ENCODE measurements at places on chromosomes 3 and 15. TPM values are rescaled to one million over a fixed set of nuclear protein-coding genes. Genes with fewer than 3 reads are reported as not detected.

DNA sequence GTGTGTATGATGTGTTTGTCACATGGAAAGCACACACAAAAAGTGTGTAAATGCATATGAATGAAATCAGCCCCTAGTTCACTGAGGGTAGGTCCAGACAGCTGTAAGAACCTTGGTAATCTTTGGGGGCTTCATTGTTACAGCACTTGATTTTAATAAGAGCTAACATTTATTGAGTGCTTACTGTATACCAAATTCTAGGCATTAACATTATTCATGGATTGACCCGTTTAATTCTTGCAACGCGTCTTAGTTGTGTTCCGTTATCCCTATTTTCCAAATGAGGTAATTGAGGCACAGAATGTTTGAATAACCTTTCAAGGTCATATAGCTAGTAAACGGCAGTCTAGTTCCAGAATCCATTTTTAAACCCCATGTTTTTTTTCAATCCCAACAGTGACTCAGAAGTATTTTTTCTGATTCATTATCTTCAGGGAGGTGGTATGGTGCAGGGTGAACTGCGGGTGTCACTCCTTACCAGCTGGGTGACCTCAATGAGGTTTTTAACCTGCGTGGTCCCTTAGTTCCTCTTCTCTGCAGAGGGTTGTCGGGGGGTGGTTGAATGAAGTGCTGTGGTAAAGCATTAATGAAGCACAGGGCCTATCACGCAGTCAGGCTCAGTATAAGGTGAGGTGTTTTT lies 14.2 kb downstream of the RAB8B start:
- DNase-seq, result peak; percentile 77

- DNase-seq, result no peak
These were observed 16.3 kb upstream of the MUC20 start for GRCh38 chr3:195704433-195704999.

DNA sequence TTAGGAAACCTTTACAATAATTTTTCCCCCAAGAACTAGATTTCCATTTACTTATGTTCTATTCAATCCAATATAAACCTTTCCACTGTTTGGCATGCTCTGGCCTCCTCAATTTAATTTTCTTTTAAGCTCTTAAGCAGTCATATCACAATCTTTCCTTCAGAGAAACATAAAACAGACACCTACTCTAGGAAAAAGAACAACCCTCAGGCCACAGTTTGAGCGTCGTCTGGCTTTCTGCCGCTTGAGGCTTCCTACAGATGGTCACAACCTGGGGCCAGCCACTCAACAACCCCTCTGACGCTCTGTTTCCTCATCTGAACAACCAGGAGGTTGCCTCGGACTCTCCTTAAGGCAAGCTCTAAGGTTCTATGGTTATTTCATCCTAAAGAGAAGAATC lies 143.3 kb downstream of the ADAMTS17 start:
- no peak for DNase-seq

Gene GABRR3
- not detected for total RNA-seq

GRCh38 chr3:129952556-129953355 lies 21.8 kb upstream of the TRH start:
- DNase-seq, result no peak

- no peak for DNase-seq
These were observed 48.4 kb downstream of the LRIG1 start for GRCh38 chr3:66452303-66453011.

Gene SLC7A14
- total RNA-seq, result not detected

DNA sequence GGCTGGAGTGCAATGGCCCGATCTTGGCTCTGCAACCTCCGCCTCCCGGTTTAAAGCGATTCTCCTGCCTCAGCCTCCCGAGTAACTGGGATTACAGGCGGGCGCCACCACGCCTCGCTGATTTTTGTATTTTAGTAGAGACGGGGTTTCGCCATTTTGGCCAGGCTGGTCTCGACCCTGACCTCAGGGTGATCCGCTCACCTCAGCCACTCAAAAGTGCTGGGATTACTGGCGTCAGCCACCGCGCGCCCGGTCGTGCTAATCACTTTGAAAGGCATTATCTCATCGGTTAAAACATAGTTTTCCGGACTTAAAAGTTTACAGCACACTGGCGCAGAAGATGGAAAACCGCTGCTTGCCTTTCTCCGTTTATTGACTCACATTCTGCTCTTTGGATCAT lies 27.6 kb upstream of the MTHFS start:
- DNase-seq, result peak; percentile 47

GRCh38 chr15:77500989-77501388 lies 80.3 kb downstream of the HMG20A start:
- no peak for DNase-seq

- DNase-seq, result no peak
These were observed 38.8 kb downstream of the PTPRG start for GRCh38 chr3:61600195-61600594.

Gene GPR62
- total RNA-seq, result not detected

DNA sequence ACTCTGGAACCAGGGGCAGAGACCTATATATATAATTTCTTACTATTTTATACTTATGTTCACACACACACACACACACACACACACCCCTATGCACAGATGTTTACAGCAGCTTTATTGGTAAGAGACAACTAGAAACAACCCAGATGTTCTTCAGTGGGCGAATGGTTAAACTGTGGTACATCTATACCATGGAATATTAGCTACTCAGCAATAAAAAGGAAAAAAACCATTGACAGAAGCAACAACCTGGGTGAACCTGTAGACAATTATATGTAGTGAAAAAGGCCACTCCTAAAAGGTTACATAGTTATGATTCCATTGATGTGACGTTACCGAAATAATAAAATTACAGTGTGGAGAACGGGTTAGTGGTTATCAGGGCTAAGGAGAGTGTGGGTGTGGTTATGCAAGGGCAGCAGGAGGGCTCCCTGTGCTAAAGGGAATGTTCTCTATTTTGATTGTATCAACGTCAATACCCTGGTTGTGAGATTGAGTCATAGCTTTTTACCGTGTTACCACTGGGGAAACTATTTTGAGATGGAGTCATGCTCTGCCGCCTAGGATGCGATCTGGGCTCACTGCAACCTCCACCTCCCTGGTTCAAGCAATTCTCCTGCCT lies 85.5 kb downstream of the FLNB start:
- DNase-seq, result no peak

GRCh38 chr3:66744521-66744920 lies 243.7 kb upstream of the LRIG1 start:
- DNase-seq, result no peak

Gene ADCY5
- not detected for total RNA-seq

DNA sequence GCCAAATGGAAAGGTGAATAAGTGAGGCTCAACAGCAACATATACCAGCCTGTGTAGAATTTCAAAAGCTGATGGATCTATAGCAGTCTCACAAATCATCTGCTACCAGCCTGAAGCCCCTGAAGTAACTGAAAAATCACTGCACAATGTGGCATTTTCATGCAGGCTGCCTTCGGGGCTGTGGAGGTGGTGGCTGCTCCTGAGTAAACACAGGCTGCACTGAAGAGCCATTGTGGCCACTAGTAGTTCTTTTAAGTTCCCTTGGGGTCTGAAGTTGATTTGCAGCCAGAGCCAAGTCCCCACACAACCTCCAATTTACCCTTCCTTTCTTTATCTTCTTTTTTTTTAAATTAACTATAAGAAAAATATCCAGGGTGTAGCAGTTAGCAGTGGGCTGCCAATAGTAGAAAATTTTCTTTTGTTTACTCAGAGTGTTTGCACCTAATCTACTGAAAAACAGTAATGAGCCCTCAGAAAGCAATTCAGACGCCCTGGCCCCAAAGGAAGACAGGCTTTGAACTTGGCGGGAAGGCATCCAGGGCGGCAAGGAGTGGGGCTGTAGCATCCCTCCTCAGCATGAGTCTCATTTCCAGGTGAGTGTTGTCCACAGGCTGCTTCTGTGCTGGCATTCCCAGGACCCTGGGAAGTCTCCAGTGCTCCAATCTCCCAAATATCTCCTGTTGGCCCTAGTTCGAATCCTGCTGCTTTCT lies 13.3 kb upstream of the SUSD5 start:
- no peak for DNase-seq

DNA sequence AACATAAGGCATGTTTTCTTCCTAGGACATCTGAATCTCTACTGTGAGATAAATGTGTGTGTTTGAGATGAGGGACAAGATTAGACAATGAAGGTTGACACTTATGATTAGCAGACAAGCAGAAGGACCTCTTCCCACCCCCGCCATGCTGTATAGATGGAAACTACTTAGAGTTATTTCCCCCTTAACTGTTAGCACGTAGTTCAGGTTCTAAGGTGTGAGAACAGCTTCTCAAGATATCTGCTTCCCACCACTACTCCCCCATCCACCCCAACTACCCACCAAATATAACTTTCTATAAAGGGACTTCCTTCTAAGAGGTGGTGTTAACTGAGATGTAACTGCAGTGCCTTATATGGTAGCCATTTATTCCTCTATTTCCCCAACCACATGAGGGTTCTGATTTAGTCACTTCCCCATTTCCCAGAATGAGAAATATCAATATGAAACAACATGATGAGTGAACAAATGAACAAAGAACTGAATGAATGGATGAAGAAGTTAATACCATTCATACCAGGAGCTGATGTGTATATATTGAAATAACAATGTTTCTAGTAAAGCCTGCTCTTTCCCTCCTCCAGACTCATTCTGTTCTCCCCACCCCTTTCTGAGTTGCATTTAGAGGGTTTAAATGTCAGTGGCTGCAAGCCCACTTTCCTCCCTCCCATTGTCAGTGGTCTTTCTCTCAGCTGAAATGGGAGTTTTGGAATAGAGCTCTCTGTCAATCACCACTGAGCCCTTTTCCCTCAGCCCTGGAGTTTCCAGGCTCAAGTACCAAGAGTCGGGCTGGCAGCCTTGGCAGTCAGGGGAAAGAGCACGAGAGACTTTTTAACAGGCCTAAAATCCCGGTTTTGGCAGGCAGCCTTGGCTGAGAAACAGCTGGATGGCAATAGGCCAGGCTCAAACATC lies 7.7 kb upstream of the RFTN1 start:
- DNase-seq, result no peak

- no peak for DNase-seq
These were observed 1444.5 kb upstream of the CADM2 start for GRCh38 chr3:83514130-83514914.

Gene SLC28A1
- total RNA-seq, result not detected

DNA sequence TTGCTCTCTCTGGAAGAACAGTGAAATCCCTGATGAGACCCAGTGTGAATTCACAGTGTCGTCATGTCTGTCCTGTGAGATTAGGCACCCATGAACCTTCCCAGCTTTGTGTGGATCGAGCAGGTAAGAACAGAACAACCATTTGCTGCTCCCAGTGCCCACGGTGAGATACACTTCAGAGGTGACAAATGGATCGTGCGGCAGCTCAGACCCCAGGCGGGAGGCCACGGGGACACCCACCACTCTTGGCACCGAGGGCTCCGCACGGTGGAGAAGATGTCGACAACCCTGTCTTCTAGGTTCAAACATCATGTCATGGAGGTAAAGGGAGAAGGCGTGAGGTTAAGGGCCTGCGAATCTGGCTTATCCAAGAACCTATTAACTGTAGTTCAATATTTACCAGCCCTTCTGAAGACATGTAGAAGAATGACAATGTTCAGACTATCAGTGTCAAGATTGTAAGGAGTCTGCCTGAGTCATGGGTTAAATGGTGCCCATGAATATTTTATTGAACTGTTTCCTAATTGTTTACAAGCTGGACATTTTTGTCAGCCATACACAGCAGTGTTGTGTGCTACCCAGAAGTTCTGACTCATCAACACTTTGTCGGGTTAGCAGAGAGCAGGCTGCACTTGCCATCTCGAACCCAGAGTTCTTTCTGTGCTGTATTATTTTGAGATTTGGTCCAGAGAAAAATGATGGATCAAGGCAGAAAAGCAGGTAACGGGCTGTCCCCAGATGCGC lies 15.5 kb upstream of the PCSK6 start:
- no peak for DNase-seq

Gene NEK10
- total RNA-seq, result 0.42 TPM

Gene RPP14
- 24.5 TPM for total RNA-seq

GRCh38 chr3:151278230-151278629 lies at the start of gene P2RY14:
TSS of gene P2RY14 (minus strand) at chr3:151278542. CDS start at chr3:151214316, 64,226 bp downstream.
- DNase-seq, result no peak

DNA sequence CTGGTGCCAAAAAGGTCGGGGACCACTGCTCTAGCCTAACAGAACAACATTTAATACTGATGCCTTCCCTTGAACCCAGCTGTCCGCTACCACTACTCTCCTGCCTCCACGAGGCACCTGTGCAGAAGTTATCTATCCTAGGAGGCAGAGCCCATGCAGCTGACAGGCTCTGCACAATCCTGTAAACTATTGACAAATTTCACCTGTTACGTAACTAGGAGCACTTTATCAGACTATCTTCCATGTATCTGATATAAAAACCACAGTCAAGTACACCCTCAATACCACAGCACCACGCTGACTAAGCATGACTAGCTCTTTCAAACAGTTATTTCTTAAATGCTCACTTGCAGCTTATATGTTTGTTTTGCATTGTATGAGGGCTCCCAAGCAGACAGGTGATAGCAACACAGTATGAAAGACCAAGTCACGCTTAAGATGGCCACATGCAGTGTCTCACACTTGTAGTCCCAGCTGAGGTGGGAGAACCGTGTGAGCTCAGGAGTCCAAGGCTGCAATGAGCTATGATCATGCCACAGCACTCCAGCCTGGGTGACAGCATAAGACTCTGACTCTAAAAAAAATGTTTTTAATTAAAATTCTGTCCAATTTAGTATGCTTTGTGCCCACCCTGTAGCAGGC lies 4.5 kb upstream of the IL17RC start:
- no peak for DNase-seq

GRCh38 chr3:134350861-134351311 lies 23.4 kb downstream of the AMOTL2 start:
- DNase-seq, result no peak

DNA sequence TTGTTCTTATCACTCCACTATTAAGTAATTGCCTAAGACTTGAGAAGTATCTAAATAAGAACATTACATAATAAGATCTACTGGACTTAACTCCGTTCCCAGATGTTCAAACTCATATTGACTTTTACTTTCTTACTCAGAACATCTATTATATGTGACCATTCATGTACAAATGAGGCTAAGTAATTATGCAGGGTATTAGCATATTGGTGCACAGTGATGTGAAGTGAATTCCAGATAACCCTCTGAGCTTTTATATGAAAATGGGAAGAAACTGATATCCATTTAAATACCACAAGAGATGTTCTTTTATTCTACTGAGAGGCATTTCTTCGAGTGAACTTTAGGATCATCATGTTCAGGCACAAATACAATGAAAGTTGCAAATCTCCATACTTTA lies 135.7 kb downstream of the ZPLD1 start:
- no peak for DNase-seq

- no peak for DNase-seq
These were observed 64.2 kb downstream of the SCAPER start for GRCh38 chr15:76840830-76841460.

DNA sequence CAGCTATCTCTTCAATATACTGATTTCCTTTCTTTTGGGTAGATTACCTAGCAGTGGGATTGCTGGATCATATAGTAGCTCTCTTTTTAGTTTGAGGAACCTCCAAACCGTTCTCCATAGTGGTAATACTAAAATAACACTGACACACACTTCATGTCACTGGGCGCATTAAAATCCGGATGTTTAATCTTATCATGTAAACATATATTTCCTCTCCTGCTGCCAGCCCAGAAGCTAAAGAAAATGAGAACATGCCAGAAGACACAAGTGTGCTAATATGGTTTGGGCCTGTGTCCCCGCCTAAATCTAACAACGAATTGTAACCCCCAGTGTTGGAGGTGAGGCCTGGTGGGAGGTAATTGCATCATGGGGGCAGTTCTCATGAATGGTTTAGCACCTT lies 23.6 kb upstream of the KCNMB2 start:
- DNase-seq, result no peak

Gene CCR8
- total RNA-seq, result 2.9 TPM

Gene PCSK6
- 0.74 TPM for total RNA-seq
